Foreskin keratinocyte (primary cell): ENCODE measurements at places on chromosomes 4 and X. TPM values are rescaled to one million over a fixed set of nuclear protein-coding genes. Genes with fewer than 3 reads are reported as not detected.
A peak's percentile ranks its signal among the peaks of the same experiment; 100 is the strongest.

Gene MAGEA12
- not detected in 2 replicates for total RNA-seq

DNA sequence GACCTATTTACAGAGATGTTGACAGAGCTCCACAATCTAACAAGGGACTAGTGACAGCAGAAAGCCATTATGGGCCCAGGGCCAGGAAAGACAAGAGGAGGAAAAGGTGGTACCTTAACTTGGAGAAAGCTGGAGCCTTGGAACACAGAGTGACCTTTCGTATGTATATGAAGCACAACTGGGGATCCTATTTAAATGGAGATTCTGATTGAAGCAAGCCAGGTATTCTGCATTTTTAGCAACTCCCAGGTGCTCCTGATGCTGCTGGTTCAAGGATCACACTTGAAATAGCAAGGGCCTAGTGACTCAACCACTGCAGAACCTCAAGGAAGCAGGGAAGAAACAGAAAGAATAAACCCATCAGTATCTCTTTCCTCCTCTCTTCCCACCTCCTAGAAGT lies 99.4 kb downstream of the TMEM47 start:
- no peak for DNase-seq

DNA sequence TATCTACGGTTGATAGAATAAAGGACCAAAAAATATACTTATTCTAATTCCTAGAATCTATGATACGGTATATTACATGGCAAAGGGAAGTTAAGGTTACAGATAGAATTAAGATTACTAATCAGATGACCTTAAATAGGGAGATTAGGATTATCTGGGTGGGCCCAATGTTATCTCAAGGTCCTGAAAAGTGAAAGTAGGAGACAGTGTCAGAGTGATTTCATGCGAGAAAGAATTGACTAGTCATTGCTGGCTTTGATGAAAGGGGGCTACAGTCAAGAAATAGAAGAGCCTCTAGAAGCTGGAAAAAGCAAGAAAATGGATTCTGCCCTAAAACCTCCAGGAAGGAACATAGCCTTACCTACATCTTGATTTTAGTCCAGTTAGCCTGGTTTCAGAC lies 176.9 kb upstream of the PPP1R2C start:
- no peak for DNase-seq

DNA sequence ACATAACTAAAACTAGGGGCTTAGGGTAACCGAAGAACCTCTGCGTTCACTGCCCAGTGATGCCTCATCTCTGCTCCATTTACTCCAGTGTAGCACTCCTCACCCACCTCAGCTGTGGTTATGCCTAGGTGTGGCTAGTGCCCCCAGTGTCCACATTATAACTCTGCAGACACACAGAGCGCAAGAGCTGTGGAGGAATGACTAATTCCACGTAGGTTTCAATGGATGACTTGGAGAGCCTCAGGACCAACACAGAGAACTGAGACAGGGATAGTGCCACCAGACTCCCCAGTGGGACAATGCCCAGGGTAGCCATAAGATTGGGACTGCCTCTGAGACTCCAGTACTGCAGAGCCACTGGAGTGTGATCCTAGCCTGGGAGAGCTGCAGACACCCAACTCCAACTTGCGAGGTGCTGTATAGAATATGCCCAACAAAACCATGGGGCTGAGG lies 542.4 kb upstream of the DIPK2B start:
- no peak for DNase-seq

GRCh38 chrX:39928704-39929378 lies 168.9 kb downstream of the BCOR start:
- no peak for DNase-seq

Gene TIGD2
- 9.7 and 11.0 TPM in 2 replicates for total RNA-seq

Gene RBMXL3
- not detected in 2 replicates for total RNA-seq

DNA sequence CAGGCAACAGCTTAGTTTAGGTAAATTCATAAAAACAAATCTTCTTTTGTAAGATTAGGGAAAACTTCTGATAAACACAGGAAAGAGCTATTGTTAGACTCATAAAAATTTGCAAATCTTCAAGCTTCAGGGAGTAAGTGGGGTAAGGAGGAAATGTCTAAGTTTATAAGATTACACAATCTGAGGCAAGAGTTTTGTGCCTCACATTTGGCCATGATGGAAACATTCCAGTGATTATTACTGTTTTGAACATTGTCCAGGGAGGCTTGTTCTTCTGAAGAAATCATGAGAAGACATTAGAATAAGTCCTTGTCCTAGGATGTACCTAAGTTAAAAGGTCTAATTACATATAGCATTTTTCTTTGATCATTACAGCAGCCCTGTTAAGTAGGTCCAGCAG lies 72.8 kb downstream of the MAOB start:
- DNase-seq, result no peak

DNA sequence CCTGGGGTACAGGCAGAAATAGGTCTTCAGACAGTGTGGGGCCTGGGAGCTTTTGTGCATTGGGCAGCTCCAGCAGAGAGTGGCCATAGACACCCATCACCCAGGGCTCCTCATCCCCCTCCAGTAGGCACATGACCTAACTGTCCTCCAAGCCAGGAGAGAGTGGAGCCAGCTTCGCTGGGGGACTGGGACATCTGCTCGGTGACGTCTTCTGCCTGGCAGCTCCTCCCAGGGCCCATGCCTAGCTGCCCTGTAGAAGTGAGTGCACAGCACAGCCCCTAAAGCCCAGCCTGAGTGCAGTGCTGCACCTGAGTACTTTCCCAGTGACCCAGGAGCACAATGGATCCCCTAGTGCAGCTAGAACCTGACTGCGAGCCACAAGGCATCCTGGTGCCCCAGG lies 279.7 kb upstream of the SLC7A11 start:
- no peak for DNase-seq

Gene FAM9B
- not detected in 2 replicates for total RNA-seq

DNA sequence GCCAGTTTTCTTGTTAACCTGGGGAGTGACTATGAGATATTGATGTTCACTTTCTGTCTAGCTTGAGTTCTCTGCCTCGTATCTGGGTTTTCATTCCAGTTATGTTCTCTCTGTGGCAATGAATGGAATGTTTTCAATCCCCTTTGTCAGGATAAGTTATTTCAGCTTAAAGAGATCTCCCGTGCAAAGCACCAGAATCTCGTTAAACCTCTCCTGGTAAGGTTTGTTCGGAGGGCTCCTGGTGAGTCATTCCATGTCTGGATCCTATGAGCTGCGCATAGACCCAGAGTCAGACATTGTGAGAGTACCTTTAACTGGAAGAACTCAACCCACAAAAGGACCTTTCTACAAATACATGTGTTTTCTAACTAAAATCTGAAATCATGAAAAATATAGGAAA lies 51.0 kb downstream of the KDR start:
- DNase-seq, result no peak

DNA sequence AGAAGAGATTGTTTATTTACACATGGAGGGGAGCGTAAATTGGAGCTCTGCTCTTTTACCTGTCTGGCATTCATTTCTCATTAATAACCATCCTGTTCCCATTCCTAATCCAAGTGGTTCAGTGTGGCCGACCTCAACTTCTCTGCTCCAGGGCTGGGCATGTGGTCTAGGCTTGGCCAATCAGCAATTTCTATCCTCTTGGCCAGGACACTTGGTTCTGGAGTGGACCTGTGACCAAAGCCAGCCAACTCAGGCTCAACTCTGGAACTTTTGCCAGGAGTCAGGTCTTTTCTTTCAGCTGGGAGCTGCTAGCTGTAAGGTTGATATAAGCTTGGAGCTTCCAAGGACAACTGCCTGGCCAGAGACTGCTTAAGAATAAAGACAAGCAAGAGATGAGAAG lies 15.6 kb upstream of the RASL11B start:
- DNase-seq, result no peak

- DNase-seq, result no peak
These were observed 308.9 kb downstream of the GLUD2 start for GRCh38 chrX:121356139-121356849.

Gene OTC
- not detected in 2 replicates for total RNA-seq

DNA sequence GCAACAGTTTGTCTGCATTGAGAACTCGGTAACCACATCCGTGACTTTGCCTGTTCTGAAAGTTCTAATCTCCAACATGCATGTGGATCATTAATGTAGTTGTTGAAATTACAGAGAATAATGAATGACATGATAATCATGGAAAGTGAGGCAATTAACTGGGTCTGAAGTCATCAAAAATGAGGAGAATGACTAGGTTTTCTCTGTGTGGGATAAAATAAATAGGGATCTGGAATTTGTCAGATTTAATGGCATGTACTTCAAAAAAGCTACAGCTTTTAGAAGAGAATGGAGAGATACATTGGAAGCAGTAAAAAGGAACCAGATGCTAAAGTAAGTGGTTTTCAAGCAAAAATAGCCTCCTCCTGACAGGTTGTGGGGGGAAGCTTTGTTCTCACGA lies 59.3 kb downstream of the AFM start:
- DNase-seq, result no peak

- DNase-seq, result peak; percentile 27
These were observed 30.7 kb upstream of the SGMS2 start for GRCh38 chr4:107793996-107794395.

DNA sequence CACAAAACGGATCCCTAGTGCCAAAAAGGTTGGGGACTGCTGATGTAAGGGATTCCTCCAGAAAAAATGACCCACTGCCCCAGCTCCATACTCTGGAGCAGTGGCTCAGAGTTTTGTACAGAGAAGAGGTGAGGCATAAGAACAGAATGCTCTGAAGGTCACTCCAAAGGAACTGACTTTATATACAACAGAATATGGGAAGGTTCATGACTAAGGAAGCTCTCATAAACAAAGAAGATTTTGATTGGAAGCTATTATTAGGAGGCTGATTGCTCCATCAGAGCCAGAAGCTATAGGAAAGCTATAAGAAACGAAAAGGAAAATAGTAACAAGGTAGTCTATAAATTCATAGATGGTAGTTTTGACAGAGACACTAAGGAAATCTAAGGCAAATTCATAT lies 203.1 kb downstream of the SLC7A11 start:
- DNase-seq, result no peak

Gene MAGEB2
- total RNA-seq, result not detected in 2 replicates

DNA sequence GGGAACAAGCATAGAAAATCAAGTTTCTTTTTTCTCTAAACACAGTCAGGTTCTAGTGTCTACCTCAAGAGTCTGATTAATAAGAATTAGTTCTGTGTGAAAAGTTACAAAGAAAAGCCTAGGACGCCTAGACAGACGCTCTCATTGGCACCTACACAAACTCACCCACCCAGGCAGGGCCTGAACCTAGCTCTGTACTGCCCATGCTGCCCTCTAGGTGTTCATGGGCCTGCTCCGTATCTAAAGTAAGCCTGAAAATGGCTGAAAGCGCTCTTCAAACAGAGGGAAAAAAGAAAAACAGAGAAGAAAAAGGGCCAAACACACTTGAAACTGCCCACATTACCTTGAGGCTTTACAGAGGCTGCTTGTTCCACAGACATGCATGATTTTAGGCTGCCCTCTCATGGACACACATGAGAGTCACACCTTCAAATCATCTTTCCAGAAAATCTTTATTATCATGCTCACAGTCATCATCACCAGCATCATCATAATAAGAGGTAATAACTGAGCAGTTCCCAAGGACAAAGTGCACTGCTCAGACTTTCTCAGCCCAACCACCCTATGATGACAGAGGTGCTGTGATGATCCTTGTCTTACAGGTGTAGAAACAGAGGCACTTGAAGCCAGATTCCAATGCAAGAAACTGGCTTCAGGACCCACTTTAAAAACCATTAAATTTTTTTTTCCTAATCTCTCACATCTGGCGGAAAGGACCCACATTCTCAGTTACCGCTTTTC lies 49.6 kb downstream of the MAP7D2 start:
- peak; percentile 45 for DNase-seq

Gene CENPVL2
- total RNA-seq, result not detected in 2 replicates

GRCh38 chrX:26032111-26032912 lies 105.8 kb upstream of the MAGEB18 start:
- DNase-seq, result no peak

Gene CYLC1
- not detected in 2 replicates for total RNA-seq

GRCh38 chr4:142535009-142535408 lies 311.1 kb downstream of the INPP4B start:
- DNase-seq, result no peak

Gene PGAM4
- total RNA-seq, result not detected in 2 replicates

DNA sequence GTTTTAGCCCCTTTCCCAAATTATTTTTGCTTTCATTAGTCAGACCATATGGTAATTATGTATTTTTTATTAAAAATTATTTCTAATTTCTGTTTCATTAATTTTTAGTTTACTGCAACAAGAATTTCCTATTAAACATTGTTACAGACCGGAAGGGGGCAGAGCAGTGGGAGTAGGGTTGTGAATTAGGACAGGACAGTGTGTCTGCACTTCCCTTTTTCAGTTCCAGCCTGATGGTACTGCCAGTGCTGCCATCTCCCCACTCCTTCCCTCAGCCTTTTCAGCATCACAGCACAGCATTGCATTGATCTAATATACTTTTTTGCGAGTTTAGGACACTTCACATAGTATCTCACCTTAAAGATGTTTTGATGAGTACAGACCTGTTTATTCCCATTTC lies 76.5 kb downstream of the STIM2 start:
- DNase-seq, result no peak

- no peak for DNase-seq
These were observed 138.8 kb downstream of the CPZ start for GRCh38 chr4:8731364-8731763.

DNA sequence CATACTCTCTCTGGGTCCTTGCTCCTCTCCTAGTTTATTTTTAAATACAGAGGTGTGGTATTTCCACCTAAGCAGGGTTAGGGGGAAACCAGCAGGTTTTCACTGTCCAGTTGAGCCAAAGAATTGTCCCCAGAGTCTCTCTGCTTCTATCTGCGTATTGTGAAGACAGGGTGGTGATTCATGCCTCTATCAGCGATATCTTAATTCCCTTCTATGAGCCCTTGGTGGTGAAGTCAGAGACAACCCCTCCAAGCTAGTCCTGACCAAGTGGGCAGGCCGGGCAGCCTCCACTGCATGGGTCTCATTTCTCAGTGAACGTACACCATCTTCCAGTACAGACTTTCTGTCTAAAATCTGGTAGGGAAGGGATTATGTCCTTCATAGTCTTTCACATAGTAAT lies 100.5 kb upstream of the GPR34 start:
- DNase-seq, result no peak

- DNase-seq, result no peak
These were observed 177.2 kb downstream of the AMELX start for GRCh38 chrX:11470250-11470974.

- DNase-seq, result no peak
These were observed 149.0 kb downstream of the FAM13A start for GRCh38 chr4:88908003-88908402.

DNA sequence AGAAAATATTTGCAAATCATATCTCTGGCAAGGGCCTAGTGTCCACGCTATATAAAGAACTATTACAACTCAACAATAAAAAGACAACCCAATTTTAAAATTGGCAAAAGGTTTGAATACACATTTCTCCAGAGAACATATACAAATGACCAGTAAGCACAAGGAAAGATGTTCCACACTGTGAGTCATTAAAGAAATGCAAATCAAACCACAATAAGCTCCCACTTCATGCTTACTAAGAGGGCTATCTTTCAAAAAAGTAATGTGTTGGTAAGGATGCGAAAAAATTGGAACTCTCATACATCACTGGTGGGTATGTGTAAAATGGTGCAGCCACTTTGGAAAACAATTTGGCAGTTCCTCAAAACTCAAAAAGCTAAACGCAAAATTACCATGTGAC lies 884.0 kb upstream of the INTU start:
- peak; percentile 13 for DNase-seq

- DNase-seq, result no peak
These were observed 6.3 kb upstream of the PGAM4 start for GRCh38 chrX:77975755-77976154.

Gene PPEF2
- total RNA-seq, result not detected in 2 replicates

GRCh38 chr4:86497131-86497530 lies 97.0 kb upstream of the PTPN13 start:
- peak; percentile 60 for DNase-seq

Gene SPATA4
- total RNA-seq, result 0.10 and 0.14 TPM in 2 replicates
